ENCODE measurements at places on chromosomes 5 and 9. TPM values are rescaled to one million over a fixed set of nuclear protein-coding genes. Genes with fewer than 3 reads are reported as not detected.

DNA sequence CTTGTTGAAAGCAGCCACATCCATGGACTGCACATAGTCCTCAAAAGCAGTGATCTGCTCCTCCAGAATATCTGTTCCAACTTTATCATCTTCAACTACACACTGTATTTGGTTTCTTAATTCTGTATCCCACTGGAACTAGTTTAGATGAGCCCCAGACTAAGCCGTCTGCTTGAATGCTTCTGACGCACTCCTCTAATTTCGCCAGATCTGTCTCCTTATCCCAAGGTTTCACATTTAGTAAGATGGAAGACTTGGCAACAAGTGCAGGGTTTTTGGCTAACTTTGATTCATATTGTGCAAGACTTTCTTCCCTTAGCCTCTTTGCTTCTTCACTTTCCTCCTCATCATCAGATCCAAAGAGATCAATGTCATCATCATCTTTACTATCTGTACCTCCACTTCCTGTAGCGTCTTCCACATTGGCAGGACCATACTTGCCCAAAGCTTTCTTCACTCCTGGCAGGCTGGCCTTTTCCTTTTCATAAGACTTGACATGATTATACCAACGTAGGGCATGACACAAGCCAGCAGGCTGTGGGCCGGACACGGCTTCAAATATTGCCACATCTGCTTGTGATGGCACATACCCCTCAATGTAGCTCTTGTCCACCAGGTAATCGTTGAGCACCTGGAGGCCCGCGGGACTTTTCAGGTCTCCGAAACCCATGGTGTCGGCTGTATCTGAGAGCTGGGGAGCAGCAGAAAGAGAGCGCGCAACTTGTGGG is 56.2 kb upstream of the PIK3R1 start:
- DNase-seq = no peak

- no peak for DNase-seq
Measured at GRCh38 chr9:131610231-131610761, 65.0 kb downstream of the PRRT1B start.

DNA sequence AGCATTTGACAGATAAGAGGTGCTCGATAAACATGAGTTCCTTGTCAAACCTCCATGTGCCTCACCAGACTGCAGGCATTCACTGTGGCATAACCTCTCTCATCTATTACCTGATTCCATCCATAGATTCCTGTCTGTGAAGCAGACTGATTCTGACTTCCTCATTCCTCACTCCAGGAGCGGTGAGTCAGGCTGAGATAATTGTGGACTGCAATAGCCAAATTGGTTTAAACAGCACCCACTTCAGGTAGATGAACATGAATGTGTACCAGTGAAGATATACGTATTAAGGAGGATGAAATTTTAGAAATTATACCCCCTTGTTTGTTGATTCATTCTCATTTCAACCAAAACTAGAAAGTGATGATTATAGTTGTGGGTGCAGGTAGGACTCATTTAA is 391.2 kb downstream of the HINT1 start:
- no peak for DNase-seq

DNA sequence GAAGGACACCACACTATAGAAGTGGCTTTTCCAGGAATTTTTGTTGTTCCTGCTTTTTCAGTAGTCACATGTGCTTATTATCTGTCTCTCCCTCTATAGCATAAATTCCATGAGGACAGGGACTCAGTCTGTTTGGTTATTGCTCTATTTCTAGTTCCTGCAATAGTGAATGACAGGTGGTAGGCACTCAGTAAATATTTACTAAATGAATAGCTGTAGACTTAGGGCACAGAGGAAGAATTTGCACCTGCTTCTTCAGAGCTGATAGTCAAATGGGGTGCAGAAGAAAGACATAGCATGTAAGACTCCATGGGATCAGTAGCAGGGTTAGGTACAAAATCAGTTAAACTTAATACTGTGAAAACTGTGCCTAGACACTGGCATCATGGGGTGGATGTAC is 580.2 kb downstream of the CCDC171 start:
- no peak for DNase-seq

DNA sequence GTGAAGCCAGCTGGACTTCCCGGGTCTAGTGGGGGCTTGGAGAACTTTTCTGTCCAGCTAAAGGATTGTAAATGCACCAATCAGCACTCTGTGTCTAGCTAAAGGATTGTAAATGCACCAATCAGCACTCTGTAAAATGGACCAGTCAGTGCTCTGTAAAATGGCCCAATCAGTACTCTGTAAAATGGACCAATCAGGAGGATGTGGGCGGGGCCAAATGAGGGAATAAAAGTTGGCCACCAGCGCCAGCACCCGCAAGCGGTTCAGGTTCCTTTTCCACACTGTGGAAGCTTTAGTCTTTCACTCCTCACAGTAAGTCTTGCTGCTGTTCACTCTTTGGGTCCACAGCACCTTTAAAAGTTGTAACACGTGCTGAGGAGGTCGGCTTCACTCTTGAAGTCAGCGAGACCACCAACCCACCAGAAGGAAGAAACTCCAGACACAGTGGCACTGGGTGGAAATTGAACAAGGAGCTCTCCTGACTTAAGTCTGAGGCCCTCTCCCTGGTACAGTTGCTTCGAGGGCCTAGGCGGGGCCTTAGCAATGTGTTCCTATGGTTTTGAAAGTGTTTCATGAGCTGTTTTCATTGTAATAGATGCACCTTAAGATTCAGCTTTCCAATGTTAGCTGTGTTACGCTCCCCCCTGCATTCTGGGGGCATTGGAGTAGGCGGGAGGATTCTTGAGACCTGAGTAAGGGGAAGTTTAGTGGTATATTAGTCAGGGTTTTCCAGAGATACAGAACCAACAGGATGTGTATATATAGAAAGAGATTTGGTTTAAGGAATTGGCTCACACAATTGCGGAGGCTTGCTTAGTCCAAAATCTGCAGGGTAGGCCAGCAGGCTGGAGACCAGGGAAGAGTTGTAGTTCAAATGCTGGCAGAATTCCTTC is 21.5 kb upstream of the MYO10 start:
- no peak for DNase-seq

DNA sequence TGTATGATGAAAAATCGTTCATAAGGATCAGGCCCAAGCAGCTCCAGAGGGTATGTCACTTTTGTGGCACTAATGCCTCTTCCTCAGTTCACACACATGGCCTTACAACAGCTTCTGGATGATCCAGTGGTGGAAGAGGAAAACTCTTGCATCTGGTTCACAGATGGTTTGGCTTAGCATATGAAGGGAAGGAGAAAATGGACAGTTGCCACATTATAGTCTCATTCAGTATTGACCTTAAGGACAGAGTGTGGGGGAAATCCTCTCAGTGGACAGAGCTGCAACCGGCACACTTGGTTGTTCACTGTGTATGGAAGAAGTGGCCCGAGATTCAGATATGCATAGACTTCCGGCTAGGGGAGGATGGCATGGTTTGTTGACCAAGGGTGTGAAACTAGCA is 22.8 kb downstream of the C9orf57 start:
- no peak for DNase-seq

DNA sequence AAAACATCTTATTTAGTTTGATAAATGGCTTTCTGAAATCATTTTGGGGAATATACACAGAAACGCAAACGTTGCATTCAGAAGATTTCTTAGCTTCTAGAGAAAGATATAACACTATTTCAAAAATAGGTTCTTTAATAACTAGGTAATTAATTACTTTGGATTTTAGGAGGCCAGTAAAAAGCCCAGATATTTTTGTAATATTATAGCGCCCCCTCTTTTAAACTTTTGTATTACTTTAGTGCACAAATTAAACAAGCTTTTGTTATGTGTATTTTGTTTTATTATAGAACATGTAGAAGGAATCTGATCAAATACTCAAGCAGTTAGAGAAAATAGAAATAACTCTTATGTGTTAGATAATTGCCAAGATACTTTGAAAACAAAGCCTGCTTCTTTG is 57.7 kb downstream of the COMMD10 start:
- no peak for DNase-seq

- DNase-seq = no peak
Measured at GRCh38 chr5:148381906-148382305, 1.9 kb upstream of the FBXO38 start.

DNA sequence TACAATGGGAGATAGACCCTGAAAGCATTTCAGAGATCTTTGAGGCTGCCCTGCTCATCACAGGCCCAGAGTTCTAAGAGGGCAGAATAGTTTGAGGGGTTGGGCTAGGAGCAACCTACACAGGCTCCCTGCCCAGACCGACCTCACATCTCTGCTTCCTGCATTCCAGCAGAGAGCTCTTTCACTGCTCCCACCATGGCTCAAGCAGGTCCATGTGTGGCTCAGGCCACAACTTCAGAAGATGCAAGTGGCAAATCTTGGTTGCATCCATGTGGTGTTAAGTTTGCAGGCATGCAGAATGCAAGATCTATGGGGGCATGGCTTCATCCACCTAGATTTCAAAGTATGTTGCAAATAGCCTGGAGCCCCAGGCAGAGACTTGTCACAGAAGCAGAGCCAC is 39.0 kb downstream of the GDA start:
- no peak for DNase-seq

GRCh38 chr5:1319436-1320256 is 24.8 kb upstream of the TERT start:
- DNase-seq = no peak

DNA sequence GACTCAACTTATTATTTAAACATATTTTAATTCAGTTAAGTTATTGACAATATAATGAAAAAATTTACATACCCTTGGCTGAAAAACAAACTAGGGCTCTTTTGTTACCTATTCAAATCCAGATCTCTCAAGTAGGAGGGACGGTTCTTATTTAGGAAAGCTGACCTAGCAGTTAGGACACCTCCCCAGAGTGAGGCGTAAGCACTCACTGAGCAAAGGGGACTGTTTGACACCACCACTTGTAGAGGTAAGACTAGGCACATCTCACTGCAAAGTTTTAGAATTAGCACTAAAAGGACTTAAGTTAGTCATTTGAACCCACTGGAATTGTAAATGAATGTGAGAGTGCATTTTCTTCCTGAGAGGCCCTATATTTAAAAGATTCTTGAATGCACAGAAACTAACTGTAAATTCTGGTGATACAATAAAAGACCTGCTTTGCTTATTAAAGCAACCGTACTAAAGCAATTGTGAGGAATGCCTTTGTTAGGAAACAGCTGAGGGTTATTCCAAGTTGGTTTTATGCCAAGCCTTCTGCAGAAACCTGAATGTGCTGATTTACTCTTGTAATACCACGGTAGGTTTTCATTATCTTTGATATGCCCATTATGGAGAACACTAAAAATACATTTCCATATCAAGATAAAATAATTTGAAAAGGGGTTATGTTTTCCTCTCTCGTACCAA is 16.2 kb downstream of the HACD4 start:
- no peak for DNase-seq

- DNase-seq = no peak
Measured at GRCh38 chr5:94429566-94429965, 188.8 kb downstream of the KIAA0825 start.

DNA sequence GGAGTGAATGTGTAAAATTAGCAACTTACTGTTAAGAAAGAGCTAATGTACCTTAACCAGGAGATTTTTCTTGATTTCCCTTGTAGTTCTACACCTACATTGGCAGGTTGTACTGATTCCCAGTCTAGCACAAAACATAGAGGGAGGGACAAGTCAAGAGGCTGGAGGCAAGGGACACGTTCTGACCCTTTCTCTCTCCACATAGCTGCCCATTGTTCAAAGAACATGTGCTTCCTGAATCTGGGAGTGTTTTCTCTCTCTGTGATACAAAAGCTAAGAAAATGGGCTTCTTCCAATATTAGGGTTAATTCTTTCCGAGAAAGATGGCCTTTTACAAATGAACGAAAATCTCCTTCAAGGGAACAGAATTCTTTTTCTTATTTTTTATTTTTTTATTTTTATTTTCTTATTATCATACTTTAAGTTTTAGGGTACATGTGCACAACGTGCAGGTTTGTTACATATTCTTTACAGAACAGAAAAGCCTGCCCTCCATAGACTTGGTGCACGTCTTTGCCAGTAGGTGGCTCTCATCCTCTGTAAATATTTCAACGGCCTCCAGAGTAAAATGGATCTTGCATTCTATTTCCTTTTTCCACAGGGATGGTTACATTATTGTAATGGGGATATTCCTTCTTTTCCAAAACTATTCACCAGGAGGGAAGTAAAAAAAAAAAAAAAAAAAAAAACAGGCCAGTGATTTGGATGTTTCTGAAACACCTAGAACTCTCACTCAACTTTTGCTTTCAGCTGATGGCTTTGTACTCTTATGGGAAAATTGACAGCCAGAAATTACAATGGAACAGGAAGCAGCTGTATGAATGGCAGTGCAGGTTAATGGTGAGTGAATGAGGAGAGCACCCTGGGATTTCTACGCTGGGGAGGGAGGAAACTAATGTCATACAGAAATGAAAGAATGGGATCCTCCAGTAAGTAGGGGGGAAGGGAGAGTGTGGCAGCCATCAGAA is 13.1 kb upstream of the IFNA5 start:
- DNase-seq = no peak

DNA sequence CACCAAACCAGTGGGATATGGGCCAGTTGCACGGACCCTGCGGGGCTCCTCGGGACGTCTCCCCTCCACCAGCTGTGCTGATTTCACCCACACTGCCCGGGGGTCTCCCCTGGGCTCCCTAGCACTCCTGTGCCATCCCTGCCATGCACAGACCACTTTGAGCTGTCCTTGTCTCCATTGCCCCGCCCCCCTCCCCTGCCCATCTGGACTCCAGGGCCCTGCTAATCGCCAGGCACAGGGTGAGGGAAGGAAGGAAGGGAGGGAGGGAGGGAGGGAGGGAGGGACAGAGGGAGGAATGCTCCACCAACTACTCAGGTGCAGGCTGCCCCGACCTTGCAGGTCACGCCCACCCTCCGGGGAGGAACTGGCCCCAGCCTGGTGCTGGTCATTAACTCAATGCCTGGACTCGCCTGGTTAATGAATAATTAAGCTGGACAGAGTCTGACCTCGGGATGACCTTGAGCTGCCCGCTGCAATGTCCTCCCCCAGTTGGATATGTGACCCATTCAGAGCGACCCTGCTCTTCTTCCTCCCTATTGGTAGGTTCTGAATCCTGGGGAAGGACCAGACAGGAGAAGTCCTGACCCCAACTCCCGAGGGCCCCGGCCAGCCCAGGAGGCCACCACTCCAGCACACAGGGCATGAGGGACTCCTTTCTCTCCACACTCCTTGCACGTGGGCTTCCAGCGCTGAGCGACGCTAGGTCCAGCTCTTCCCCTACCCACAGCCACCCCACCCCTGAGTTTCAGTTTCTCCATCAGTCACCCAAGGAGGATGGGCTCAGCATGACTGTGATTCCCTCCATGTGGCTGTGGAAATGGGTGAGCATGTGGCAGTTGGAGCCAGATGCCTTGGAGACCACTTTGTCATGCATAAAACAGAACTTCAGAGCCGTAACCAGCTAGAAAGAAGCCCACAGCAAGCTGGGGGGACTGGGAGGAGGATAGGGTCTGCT is 62.1 kb downstream of the C9orf50 start:
- DNase-seq = no peak

The KIF4B gene
- 0.07 TPM for total RNA-seq

The FSD1L gene
- total RNA-seq = 3.2 TPM

The FOXD4 gene
- total RNA-seq = not detected

The OMD gene
- not detected for total RNA-seq

The TEX48 gene
- 0.68 TPM for total RNA-seq

The THBS4 gene
- total RNA-seq = 0.92 TPM

The IFNA2 gene
- not detected for total RNA-seq

The SLC1A3 gene
- not detected for total RNA-seq

The DRD1 gene
- total RNA-seq = not detected

The C9 gene
- not detected for total RNA-seq

The ORM2 gene
- not detected for total RNA-seq

The HSPA4 gene
- 229 TPM for total RNA-seq

The GABBR2 gene
- total RNA-seq = not detected

The SEMA6A gene
- not detected for total RNA-seq

The C1QTNF3 gene
- 1.7 TPM for total RNA-seq

All from activated T-helper 2 cell treated with anti-CD3 and anti-CD28 coated beads, Interferon-gamma antibody, Interleukin-2, Interleukin-4, amounts not matched to agents 10 μg/mL and 5 μg/mL and 100 μg/mL, durations not matched to agents 14 hours and 24 hours and 36 hours (primary cell).